ENCODE measurements at places on chromosomes 5 and 9.

DNA sequence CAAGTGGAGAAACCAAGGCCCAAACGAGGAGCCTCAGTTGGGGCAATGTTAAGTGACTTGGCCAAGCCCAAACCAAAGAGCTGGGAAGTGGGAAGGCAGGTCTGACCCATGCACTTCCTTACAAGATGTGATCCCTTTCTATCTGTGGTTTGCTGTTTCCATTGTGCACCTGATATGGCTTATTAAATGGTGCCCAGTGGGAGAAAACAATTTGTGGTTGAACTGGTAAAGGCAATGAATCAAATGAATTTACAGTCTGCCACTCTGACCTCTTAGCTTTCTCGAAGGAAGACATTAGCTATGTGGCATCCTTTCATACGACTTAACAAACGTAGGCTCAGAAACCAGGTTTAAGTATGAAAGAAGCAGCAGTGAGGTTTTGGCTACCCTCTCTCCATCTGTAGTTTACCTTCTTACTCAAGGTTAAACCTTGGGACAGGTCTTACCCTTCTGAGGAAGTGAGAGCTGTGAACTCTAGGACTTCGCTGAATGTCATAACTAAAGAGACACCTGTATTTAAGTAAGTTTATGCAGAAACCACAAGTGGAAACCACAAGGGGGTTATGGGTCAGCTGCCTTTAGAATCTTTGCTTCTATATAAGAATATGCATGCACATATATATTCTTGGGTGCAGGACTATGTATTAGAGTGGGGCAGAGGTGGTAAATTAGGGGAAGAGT, 100.5 kb upstream of the SPATA31D4 start:
- DNase-seq: no peak

- no peak for DNase-seq
Observed at GRCh38 chr9:26326563-26326962, 566.0 kb downstream of the CAAP1 start.

- no peak for DNase-seq
Observed at GRCh38 chr5:78467752-78468357, 107.4 kb downstream of the SCAMP1 start.

DNA sequence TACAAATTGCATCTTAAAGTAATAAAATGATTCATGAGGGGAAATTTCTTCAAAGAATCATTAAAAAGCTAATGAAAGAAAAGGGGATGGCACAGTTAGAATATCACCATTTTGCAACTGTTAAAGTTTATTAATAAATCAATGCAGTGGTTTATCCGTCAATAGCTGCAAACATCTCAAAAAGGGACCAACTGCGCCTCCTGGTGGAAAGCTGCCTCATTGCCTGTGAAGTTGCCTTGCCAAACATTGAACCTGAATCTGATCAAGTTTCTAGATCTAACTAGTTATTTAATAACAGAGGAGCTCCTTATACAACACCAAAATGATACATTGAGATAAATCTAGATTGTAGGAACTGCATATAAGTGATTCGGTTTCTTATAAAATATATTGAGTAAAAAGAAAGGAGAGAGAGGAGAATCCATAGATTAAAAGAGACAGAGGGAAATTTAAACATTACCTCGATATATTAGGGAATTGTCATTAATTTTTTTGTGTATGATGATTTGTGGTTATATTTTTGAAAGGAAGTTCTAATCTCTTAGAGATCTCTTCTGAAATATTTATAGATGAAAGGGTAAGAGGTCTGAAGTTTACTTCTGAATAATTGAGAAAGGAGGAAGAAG, 6.9 kb upstream of the NDUFB6 start:
- DNase-seq: no peak

DNA sequence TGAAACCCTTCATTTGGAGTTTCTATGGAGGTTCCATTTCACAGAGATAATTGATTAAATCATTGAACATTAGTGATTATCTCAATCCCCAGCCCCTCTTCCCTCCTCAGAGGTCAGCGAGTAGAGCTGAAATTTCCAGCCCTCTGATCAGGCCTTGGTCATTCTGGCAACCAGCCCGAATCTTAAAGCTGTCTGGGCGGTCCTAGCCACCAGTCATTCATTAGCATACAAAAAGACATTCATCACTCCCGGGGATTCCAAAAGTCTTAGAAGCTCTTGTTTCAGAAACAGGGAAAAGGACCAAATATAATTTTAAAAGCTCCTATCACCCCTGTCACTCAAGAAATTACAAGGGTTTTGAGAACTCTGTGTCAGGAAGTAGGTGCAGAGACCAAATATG, 41.3 kb downstream of the ZNF474 start:
- DNase-seq: no peak

DNA sequence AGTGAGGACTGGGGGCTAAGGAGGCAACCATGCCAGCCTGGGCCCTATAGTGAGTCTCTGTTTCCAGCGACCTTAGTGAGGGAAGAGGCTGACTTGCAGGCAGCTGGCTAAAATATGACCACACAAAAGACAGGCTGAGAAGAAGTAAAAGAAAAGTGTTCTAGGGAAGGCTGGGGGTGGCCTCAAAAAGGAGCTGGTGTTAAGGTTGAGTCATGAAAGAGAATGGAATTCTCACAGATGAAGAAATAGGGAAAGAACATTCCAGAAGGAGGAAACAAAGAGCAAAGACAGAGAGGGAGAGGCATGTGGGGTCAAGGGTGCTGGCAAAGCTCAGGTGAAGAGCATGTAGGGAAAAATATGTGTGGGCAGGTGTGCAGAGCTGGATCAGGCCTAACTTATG, 302.7 kb upstream of the RFX3 start:
- no peak for DNase-seq

- DNase-seq: no peak
Observed at GRCh38 chr5:139472386-139473030, 1.7 kb downstream of the SMIM33 start.

DNA sequence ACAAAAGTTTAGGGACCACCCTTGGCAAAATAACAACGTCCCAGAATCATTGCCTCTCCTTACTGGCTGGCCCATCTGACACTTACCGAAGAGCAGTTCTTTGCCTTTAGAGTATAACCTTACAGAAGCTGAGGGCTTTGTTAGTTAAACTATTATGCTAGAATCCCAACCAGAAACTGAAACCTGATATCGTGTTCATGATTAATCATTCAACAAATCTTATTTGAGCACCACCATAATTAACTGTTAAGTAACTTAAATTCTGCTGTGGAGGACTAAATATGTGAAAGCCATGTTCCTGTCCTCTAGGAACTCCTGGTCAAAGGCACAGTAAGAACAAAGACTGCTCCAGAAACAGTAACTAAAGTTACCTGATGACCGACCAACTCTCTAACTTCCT, 104.9 kb downstream of the ARL15 start:
- DNase-seq: no peak

DNA sequence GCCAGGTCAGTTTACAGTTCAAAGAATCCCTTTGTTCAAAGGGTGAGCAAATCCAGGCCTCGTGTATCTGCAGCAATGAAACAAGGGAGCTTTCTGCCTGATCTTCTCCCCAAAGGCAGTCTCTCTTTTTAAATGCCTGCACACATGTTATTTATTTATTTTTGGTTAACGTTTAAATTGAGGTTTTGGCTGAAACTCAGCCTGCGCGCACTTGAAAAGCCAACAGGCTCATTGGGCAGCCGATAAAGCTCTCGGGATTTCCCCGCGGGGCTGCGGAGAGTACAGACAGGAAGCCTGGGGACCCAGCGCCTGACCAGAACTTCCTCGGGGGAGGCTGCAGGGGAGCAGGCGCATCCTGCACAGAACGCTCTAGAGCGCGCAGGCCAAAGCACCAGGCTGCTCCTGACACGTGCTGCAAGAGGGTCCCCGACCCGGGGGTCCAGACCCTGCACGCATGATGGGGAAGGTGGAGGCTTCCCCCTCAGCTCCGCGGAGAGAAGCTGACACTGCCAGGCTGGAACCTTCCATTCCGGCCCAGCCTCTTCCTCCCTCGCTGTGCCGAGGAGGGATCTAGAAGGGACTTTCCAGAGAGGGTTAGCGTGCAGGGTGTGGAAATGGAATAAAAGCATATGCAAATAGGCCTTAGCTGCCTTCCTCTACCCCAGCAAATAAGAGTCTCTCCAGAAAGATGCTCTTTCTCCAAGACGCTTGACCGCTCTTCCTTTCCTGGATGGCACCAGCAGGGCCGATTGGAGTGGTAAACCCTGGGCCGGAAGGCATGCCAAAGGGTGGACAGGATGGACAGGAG, 46.1 kb downstream of the PTTG1 start:
- DNase-seq: no peak

DNA sequence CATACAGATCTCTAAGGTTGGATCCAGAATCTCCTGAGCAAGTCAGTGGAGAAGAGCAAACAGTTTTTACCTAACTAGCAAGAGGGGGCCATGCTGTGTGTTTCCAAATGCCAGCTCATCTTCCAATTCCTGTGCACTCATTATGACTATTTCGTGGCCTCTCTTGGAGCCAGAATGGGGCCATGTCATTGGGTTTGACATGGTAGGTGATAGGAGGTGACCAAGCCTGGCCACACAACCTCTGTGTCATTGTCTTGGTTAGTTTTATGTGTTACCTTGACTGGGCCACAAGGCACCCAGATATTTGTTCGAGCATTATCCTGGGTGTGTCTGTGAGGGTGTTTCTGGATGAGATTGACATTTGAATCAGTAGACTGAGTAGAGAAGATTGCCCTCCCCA, 206.2 kb downstream of the HSPA4 start:
- DNase-seq: no peak
